Hippocampal formation (tissue), 2 donors: ENCODE measurements at places on chromosomes 12 and 14.
A peak's percentile ranks its signal among the peaks of the same experiment; 100 is the strongest.

- DNase-seq = no peak
Measured at GRCh38 chr12:101459642-101460346, 15.3 kb upstream of the SPIC start.

DNA sequence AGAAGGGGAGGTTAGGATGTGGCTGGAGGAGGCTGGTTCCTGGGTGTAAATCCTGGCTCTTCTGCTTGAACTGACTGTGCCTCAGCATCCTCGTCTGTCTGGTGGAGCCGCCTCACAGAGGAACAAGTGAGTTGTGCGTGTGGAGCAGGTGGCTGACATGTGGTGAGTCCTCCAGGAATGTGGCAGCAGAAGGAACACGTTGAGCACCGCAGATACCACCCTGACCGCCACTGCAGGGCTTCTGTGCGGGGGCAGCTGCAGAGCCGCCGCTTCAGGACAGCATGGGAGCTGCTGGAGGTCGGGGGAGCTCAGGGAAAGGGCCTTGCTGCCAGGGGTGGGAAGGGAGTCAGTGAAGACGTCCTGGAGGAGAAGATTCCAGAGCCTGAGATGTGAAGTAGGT, 48.9 kb downstream of the TRAF3 start:
- DNase-seq = no peak

DNA sequence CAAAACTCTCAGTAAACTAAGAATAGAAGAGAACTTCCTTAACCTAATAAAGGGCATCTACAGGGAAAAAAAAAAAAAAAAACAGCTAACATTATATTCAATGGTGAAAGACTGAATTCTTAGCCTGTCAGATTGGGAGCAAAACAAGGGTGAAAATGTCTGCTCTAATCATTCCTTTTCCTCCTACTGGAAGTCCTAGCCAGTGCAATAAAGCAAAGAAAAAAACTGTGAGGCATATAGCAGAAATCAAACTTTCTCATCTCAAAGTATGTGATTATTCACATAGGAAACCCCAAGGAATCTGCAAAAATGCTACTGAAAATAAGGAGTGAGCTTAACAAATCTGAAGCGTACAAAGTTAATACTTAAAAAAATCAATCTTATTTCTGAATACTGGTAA, 170.7 kb downstream of the NUAK1 start:
- no peak for DNase-seq

GRCh38 chr12:106527356-106527755, 55.4 kb upstream of the RFX4 start:
- no peak for DNase-seq

GRCh38 chr12:94297096-94297699, 148.8 kb downstream of the PLXNC1 start:
- no peak for DNase-seq

DNA sequence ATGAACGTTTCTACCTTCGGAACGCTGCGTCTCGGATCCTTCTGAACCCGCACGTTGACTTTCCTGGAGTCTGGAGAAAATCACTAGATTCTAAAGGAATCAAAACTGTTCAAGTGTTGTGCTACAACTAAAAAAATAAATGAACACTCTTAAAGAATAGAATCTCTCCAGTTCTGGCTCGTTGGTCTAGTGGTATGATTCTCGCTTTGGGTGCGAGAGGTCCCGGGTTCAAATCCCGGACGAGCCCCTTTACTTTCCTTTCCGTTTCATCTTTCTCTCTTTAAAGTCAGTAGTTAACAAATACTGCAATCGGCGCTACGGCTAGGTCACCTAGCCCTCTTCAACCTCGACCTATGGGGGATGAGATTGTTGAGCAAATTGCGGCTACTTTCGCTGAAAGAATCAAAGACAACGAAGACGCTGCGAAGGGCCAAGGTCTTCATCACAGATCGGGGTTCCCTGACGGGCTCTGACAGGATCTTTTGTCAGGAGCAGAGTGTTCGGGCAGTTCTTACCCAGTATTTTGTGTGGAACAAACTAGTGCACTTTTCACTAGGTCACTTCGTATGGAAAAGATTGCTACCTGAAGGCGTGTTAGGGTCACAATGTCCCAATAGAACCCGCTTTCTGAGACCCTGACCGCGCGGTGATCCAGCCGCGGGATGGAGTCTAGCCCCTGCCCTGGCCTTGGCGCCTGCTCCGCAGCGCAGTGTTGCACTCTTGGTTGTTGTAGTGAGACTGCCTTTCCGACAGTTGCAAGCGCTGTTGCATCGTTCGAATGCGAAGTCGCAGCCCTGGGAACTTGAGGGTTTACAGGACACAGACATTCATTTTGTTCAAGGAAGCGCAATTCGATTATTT, 8.4 kb downstream of the OR6S1 start:
- DNase-seq = peak; percentile 20

GRCh38 chr14:39034481-39035296, 68.3 kb downstream of the SEC23A start:
- DNase-seq = no peak

- no peak for DNase-seq
Measured at GRCh38 chr14:93745603-93746273, 42.5 kb downstream of the PRIMA1 start.

- no peak for DNase-seq
Measured at GRCh38 chr14:69994002-69994401, 114.8 kb downstream of the SMOC1 start.

GRCh38 chr14:34676516-34677211, 37.7 kb downstream of the CFL2 start:
- DNase-seq = no peak

- no peak for DNase-seq
Measured at GRCh38 chr12:106480251-106480650, 102.6 kb upstream of the RFX4 start.

- no peak for DNase-seq
Measured at GRCh38 chr14:33254342-33254741, 315.7 kb downstream of the NPAS3 start.

GRCh38 chr12:3996322-3996721, 123.1 kb upstream of the PARP11 start:
- no peak for DNase-seq

- no peak for DNase-seq
Measured at GRCh38 chr14:75640876-75641275, 19.8 kb downstream of the ERG28 start.
